Suprapubic skin (tissue), 4 donors: ENCODE measurements at places on chromosomes 1 and 21.

GRCh38 chr1:36703526-36704208 is 221.0 kb upstream of the CSF3R start:
- DNase-seq = peak; percentile 24

DNA sequence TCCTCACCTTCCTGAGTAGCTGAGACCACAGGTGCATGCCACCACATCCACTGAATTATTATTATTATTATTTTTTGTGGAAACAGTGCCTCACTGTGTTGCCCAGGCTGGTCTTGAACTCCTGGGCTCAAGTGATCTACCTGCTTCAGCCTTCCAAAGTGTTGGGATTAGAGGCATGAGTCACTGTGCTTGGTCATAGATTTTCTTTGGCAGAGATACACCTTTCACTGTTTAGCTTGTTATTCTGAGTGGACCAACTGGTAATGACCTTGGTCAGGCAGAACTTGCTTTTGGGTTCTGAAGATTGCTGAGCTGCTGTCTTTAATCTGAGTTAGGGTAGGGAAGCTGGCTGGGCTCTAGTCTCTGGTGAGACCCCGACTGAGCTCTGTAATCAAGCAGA is 66.8 kb downstream of the DNAH14 start:
- DNase-seq = no peak

- DNase-seq = no peak
Measured at GRCh38 chr1:247180581-247180980, 8.8 kb upstream of the ZNF124 start.

DNA sequence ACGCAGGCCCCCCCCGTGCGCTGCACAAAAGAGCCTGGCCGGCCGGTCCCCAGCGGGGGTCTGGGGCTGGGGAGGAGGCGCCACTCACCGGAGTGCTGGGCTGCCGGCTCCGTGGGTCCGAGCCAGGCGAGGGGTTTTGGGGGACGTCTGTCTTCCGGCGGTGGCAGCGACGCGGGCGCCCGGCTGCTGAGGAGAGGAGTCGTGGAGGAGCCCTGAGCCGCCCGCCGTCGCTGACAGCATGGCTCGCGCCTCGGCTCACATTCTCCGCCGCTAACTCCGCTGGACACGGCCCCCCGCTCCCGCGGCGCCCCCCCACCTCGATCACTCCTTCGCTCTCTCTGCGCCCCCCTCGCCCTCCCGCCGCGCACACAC is 649 bp downstream of the AHDC1 start:
- peak; percentile 83 for DNase-seq

- no peak for DNase-seq
Measured at GRCh38 chr1:157404063-157404501, 148.2 kb downstream of the FCRL5 start.

DNA sequence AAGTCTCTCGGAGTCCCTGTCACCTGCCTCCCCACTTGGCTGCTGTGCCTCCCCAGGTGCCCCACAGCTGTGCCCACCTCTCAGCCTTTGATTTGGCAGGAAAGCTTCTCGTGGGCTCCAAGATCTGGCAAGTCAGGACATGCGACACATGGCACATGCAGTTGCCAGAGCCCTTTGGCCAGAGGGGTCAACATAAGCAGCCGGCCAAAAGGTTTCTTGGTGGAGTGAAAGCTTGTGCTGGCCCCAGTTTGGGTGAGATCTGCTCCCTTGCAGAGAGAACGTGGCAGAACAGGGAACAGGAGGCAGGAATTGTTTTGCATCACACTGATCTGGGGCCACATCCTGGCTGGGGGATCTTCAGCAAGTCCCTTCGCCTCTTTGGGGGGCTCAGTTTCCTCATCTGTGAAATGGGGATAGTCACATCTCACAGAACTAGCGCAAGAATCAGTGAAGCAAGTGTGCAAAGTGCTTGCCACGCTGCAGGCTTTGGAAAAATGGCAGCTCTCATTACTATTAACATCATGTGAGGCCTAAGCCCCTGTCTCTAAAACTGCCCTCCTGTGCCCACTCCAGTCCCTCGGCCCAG is 232.6 kb downstream of the TRABD2B start:
- no peak for DNase-seq
